ENCODE measurements at places on chromosomes 2 and 18. TPM values are rescaled to one million over a fixed set of nuclear protein-coding genes. Genes with fewer than 3 reads are reported as not detected.

DNA sequence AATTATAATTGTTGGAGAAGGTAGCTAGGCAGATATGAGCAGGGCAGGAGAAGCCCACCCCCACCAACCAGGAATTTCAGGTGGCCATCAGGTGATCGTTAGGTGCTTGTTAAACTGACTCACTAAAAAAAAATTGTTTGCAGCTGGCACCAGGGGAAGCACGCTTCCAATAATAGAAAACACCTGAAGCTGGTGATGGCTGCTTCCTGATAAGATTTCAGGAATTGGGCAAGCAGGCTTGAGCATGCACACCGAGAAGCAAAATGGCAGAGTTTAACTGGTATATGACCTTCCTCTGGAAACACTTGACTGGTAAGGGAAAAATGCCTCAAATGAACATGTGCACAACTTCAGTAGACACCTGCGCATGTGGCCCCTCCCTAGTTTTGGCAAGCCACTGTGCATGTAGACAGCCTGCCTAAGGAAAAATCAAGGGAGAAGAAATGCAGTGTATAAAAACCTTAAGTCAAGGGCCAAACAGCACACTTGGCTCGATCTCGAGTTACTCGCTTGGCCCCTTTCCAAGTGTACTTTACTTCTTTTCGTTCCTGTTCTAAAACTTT is 292.8 kb downstream of the CCDC85A start:
- no peak for DNase-seq

The STPG4 gene
- total RNA-seq, result not detected

The KCNJ3 gene
- not detected for total RNA-seq

The SP3 gene
- 70.6 TPM for total RNA-seq

DNA sequence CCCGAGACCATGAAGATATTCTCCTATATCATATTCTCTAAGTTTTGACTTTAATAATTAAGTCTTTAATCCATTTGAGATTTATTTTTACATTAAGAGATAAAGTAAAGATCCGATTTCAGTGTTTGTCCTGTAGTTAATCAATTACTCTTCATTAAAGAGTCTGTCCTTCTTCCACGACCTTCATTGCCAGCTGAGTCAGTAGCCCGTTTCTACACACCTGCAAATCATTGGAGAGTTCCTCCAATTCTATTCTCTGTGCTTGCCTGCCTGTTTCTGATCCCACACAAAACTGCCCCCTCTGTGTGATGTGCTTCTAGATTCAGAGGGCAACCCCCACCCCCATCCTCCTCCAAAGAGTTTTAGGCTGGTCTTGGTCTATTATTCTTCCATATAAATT is 119.2 kb downstream of the KCNF1 start:
- no peak for DNase-seq

- no peak for DNase-seq
Measured at GRCh38 chr2:144151405-144151804, 368.5 kb downstream of the ZEB2 start.

DNA sequence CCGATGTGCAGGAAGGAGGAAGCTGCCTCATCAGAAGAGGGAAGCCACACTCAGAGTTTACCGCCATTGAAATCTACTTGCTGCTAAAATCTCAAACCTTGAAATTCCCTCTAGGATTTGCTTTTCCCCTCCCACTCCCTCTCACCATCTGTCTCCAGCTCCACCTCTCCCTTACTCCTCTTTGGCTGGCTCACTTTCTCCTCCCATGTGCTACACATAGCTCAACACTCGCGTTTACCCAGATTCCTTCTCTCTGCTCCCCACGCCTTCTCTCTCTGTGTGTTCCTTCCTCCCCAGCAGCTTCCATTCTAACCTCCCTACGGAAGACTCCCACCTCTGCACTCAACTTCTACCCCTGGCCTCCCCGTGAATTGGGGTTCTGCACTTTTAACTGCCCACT is 143.1 kb downstream of the DNER start:
- DNase-seq, result no peak

The ANKRD30BL gene
- not detected for total RNA-seq

DNA sequence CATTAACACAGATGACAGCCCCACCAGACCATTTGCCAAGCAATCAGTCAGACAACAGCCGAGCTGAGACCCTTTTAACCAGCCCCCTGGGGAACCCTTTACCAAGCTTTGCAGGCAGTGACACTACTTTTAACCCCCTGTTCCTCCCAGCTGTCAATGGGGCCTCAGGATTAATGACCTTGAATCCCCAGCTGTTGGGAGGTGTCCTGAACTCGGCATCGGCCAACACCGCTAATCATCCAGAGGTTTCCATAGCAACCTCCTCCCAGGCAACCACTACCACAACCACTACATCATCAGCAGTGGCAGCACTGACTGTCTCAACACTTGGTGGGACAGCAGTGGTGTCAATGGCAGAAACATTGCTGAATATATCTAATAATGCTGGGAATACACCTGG is 160.9 kb upstream of the EPC2 start:
- DNase-seq, result no peak

The FRZB gene
- total RNA-seq, result 0.79 TPM

The MCFD2 gene
- 185 TPM for total RNA-seq

DNA sequence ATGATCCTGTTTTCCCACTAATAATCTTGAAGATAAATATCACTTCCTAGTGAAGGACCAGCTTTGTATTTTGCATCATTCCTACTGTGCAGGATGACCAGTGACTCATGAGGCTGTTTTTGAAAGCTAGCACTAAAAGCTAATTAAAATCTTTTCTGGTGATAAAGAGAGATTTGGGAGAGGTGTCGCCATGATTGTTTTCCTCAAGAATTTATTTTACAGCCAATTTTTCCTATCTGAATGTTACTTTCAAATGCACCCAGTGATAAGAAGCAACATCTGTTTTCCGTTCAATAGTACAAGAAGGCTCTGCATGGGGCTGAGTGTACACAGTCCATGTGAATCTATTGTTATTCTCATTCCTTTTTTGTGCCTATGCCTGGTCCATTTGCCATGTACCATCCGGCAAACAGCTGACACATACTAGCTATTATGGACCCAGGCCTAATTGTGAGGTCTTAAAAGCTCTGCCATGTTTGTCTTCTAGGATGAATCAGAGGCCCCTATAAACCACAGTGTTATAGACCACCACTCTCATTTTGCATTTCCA is 28.4 kb downstream of the MEIS1 start:
- no peak for DNase-seq

The TNFRSF11A gene
- total RNA-seq, result 18.7 TPM

GRCh38 chr18:51852681-51853080 is 487.3 kb upstream of the DCC start:
- DNase-seq, result no peak

DNA sequence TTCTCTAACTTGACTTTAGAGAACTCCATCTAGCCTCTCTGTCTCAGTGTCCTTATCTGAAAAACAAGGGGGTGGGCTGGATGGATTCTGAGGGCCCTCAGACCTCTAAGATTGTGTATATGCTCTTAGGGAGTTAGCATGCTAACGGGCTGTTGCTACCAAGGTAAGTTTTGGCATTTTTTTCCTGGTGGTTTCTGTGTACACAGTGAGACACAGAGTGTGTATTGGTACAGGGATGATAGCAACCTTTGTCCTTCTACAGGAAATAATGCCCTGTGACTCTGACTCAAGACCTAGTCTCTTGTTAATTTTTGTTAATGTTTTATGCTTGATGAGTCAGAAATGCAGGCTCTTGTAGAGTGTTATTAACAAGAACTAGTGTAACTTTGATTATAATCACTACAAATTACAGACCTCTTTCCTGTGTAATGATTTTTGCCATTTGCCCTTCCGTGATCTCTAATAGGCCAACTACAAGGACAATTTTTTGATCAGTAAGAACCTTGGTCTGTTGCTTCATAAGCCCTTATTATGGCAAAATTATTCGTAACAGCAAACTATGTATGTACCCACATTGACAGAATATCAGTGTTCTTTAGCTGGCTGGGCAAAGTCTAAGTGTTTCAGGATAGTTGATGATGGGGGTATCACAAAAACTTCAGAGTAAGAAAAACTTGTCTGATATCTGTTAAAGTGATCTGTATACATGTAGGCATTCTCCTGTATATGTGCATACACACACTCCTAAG is 89.7 kb downstream of the SPTBN1 start:
- DNase-seq, result peak; percentile 88

DNA sequence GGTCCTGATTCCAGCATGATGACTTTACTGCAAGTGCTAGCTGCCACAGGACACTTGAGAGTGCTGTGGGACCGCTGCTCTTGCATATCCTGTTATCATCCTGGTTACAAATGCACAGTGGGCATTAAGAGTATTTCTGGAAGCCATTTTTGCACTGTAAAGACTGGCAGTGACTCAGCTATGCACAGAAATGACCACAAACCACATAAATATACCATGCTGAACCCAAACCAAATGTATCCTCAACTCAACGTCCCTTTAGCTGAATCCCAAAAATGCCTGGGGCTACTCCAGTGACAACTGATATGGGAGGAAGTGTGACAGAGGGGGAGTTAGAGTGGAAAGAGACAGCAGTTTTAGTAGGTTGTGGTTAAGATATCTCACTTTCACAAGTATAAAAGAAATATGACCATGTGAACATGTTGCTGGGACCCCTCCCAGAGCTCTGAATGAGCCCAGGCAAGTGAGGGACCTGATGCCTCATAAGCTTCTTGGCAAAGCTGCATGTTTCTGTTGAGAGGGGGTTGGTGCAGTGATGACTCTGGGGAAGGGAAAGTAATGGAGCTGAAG is 37.3 kb downstream of the RHBDD1 start:
- DNase-seq, result no peak

The CRACDL gene
- 2.2 TPM for total RNA-seq

- no peak for DNase-seq
Measured at GRCh38 chr2:10137053-10137843, 14.7 kb downstream of the RRM2 start.

DNA sequence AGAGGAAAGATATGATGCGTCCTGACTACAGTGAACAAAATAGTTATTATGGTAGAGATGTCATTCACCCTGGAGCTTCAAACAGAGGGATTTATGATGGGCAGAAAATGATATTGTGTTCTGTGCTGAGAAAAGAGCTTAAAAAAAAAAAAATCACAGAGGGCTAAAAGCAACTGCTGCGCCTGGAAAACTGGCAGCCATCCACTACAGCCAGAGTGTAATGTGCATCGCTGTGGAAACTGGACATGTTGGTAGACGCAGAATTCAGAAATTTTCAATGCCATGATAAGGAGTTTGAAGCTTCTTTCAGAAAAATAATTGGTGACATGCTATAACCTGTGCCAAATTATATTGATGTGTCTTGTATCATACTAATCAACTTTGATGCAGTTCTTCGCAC is 122.9 kb upstream of the SOX11 start:
- DNase-seq, result no peak
